ENCODE measurements at places on chromosomes 11 and 22.

DNA sequence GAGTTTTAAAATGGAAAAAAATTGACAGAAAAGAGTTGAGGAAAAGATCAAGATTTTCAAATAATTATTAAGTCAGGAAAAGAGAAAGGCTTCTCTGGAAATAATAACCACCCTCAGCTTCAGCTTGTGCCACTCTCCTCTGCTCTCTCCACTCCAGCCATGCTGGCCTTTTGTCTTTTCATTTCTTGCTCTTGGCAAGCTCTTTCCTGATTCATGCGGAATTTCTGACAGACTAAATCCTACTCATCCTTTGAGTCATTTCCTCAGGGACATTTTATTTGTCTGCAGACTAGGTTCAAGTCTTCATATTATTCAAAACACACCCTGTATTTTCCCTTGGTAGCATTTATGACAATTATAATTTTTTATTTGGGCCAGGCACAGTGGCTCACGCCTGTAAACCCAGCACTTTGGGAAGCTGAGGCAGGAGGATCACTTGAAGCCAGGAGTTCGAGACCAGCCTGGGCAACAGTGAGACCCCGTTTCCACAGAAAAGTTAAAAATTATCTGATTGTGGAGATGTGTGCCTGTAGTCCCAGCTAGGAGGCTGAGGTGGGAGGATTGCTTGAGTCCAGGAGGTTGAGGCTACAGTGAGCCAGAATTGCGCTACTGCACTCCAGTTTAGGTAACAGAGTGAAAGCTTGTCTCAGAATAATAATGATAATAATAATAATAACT lies 7.8 kb upstream of the P4HA3 start:
- peak; percentile 94 for DNase-seq

GRCh38 chr11:123351375-123351774 lies 78.7 kb upstream of the GRAMD1B start:
- no peak for DNase-seq

GRCh38 chr11:117375960-117376359 lies 48.3 kb downstream of the CEP164 start:
- no peak for DNase-seq

DNA sequence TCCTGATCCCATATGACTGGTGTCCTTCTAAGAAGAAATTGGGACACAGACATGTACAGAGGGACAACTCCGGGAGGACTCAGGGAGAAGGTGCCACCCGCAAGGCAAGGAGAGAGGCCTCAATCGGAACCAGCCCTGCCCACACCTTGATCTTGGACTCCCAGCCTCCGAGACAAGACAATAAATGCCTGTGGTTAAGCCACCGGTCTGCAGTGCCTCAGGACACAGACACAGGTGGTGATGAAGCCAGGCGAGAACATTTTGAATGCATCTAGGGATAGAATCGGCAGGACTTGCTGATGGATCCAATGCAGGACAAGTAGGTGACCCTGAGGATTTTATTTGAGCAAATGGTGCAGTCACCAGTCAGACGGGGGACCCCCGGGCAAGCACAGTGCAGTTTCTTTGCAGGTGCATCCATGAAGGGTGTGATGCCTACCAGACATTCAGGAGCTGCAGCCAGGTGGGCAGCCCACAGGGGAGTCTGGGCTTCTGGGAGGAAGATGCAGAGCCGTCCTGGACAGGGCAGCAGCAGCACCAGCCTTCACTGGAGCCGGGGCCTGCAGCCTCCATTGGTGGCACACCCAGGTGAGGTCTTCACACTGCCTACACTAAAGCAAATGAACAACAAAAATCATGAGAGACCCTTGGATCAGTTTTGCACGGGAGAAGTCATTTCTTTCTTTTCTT lies 20.2 kb upstream of the SEPTIN5 start:
- DNase-seq, result no peak

GRCh38 chr11:2175659-2176058 lies 4.0 kb upstream of the TH start:
- DNase-seq, result peak; percentile 92

DNA sequence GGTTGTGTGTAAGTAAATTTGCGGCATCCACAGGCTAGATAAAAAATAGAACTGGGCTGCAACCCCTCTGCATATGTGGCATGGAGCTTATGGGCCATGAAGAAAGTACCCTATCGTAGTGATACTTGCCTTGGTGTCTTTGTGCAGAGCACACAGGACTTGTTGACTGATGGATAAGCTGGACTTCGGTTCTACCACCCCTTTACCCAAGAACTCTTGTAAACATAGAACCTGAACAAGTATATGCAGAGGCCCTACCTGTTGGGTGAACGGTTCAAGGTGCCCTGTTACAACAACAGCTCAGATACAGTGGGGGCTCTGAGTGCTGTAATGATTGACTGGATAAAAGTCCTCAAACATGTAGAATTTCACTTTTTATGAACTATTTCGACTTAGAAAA lies 3.0 kb upstream of the LGR4 start:
- no peak for DNase-seq

DNA sequence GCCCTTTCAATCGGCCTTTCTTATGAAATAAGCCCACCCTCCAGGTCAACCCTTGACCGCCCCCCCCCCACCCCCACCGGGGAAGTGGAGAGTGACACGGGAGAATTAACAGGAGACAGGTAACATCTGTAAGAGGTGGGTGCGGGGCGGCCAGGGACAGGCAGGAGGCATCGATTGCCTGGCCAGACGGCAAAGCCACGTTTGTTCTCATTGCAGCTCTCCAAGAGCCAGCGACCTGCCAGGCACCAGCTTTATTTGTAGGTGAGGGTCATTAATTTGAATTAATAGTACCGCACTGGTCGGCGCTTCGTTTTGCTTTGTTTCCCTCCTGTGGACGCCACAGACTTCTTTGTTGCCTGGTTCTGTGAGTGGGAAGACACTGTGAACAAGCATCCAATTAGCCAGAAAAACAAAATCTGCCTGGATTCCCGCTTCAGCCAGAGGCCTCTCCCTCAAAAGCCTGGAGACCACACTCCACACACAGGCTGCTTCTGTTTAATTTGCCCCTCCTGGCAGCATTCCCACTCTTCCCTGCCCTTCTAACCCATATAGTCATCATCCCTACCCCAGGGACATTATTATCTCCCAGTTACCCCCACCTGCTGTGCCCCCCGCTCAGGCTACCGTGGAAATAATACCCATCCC lies 104.5 kb upstream of the OPCML start:
- DNase-seq, result no peak

DNA sequence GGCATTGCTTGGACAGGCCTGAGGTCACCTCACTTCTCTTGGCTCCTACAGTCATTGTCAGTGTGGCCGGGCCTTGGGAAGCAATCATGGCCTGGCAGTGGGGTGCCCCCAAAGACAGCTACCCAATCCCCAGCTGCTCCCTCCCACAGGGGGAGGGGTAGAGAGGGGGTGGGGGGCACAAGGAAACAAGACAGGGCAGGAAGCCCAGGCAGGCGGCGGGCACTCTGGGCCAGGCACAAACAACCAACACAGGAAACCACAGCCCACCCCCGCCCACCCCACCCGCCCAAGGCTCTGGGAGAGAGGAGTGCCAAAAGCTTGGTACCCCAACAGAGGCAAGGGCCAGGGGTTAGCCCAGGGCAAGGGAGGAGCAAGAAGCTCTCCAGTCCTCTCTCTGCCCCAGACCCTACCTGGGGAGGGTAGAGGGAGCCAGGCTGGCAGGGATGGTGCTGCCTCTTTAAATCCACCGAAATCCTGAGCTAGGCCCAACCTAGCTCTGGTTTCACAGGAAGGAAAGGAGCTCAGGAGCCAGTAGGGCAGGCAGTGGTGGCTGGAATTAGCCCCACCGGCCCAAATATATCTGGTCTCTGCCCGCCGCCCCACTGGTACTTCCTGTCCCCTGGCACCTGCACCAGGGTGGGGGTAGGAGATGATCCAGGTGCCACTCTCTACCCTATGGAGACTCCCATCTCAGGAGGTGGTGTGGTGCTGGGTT lies 12.2 kb downstream of the BCL9L start:
- no peak for DNase-seq

DNA sequence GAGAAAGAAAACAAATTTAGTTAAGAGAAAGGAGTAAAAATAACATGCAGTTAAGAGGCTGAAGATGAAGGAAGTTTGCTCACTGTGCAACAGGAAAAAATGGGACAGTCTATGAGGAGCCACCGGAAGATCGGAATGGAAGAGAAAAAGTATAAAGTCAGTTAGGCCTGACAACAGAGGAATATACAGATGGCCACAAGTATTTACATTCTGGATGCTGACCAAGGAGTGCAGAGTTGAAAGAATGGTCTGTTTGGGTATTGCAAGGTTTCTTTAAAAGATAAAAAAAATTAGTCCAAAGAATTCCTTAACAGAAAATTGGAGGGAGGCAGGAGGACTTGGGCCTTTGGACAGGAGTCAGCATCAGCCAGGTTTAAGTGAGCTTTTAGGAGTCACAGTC lies 37.5 kb downstream of the RBFOX2 start:
- no peak for DNase-seq

DNA sequence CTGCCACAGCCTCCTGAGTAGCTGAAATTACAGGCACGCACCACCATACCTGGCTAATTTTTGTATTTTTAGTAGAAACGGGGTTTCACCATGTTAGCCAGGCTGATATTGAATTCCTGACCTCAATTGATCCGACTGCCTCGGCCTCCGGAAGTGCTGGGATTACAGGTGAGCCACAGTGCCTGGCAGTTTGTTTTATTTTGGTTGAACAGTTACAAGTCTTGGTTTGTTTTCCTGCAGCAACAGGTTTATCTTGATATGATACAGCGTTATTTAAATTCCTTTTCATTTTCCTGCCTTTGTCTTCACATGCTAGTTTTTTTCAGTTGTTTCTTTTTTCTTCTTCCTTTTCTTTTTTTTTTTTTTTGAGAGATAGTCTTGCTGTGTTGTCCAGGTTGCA lies 4.0 kb upstream of the SLC3A2 start:
- no peak for DNase-seq

DNA sequence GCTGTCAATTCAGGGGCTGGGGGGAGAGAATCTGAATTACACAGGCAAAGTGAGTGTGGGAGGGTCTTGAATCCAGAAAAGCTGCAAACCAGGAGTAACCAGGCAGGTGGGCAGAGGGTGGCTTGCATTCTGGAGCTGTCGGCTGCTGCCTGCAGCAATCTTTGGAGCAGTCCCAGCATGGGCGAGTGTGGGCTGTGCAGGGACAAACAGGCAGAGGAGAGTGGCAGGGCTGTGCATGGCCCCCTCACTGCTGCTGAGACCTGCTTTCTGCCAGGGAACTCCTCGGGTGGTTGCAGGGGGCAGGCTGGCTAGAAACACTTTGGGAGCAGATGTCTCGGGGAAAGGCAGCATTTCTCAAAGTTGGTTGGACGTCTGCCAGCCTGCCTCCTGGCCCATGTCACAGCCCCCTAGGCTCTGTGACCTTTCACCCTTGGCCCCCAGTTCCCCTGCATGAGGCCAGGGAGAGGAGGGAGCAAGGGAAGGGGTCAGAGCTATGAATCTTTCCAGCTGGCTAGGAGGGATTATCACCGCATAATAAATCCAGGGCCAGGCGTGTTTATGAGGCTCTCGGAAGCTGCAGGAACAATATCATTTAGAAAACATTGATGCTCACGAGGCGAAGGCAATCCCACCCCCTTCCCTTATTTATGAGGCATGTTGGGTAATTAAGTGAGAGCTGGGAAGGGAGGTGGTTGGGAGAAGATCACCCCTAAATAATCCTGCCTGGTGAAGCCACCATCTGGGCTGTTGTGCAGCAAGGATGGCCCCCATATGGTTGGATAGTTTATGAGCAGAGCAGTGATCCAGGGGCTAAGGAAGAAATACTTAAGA lies 212.3 kb upstream of the NCAM1 start:
- DNase-seq, result no peak

DNA sequence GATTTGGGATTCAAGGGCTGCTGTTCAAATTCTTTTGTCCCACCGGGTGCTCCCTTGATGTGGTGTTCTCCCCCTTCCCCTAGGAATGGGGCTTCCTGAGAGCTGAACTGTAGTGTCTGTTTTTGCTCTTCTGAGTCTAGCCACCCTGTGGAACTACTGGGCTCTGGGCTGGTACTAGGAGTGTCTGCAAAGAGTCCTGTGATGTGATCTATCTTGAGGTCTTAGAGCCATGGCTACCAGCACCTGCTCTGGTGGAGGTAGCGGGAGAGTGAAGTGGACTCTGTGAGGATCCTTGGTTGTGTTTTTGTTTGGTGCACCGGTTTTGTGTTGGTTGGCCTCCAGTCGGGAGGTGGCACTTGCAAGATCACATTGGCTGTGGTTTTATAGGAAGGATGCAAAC lies 46.2 kb downstream of the OR2AT4 start:
- no peak for DNase-seq

DNA sequence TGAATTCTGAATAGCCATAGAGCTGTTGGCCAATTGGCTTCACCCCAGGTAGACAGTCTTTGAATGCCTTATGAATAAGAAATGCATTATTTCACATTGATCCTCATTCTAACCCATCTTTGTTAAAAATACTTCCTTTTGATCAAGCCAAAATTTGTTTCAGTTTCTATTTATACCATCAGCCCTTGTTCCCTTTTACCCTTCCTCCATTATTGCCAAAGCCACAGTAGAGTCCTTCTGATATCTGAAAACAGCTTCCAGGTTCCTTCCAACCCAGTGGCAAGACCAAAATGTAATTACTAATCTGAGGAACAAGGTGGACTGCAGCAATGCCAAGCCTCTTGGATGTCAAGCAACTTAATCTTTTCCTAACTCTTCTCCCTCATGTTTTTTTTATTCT lies 458.8 kb downstream of the BUD13 start:
- DNase-seq, result no peak

GRCh38 chr11:28671274-28671673 lies 563.1 kb downstream of the METTL15 start:
- DNase-seq, result no peak

- no peak for DNase-seq
Observed at GRCh38 chr11:126446581-126446980, 91.1 kb downstream of the ST3GAL4 start.

GRCh38 chr11:132691848-132692550 lies 840.3 kb downstream of the OPCML start:
- DNase-seq, result no peak

DNA sequence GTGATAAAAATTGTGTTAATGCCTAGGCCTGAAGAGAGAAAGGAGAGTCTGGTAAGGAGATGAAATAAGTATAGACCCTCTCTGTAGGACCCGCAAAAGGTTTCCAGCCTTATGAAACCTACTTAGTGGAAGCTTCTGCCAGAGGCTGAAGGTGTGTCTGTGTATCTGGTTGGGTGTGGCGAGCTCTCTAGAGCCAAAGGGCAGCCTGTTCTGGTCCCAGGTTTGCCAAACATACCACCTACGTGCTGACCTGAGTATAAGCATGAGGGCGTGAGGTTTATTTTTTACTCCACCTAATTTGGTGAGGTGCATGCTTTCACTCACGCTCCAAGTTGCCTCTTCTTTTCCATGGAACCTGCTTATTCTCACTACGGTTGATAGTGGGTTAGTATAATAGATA lies 5.6 kb downstream of the CSTPP1 start:
- DNase-seq, result no peak

GRCh38 chr22:20524004-20524481 lies 16.6 kb downstream of the MED15 start:
- no peak for DNase-seq

- no peak for DNase-seq
Observed at GRCh38 chr22:25695146-25695545, 46.8 kb upstream of the MYO18B start.

GRCh38 chr22:19802001-19802893 lies 41.7 kb downstream of the TBX1 start:
- no peak for DNase-seq
